ENCODE measurements at places on chromosomes 1 and 21.
A peak's percentile ranks its signal among the peaks of the same experiment; 100 is the strongest.

DNA sequence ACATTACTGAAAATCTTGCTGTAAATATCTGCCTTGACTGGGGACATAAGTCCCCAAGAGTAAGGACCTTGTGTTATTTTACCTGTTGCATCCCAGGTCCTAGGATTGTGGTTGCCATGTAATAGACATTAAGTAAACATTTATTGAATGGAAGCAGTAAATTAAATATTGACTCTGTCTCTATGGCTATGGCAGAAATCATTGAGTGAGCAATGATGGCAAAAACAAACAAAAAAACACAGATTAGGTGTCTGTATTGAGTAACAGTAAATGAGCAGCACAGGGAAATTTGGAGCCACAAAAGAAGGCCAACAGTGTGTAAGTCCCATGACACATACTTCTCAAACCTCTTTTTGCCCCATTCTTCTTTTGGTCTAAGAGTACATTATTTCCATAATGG lies 240.4 kb downstream of the NFIA start:
- no peak for DNase-seq

DNA sequence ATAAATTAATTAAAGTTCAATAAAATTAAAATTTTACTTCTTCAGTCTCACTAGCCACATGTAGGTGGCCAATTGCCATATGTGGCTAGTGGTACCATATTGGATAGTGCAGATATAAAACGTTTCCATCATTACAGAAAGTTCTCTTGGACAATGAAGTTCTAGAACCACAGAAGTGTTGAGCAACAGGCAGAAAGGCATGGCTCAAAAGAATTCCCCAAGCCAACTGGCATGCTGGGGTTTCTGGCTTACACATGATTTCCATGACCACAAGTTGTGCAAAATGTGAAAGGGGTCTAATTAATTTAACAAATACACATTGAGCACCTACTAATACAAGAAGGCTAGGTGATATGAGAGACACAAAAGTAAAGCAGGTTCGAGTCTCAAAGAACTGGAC lies 72.2 kb upstream of the CDC42BPA start:
- DNase-seq, result no peak

DNA sequence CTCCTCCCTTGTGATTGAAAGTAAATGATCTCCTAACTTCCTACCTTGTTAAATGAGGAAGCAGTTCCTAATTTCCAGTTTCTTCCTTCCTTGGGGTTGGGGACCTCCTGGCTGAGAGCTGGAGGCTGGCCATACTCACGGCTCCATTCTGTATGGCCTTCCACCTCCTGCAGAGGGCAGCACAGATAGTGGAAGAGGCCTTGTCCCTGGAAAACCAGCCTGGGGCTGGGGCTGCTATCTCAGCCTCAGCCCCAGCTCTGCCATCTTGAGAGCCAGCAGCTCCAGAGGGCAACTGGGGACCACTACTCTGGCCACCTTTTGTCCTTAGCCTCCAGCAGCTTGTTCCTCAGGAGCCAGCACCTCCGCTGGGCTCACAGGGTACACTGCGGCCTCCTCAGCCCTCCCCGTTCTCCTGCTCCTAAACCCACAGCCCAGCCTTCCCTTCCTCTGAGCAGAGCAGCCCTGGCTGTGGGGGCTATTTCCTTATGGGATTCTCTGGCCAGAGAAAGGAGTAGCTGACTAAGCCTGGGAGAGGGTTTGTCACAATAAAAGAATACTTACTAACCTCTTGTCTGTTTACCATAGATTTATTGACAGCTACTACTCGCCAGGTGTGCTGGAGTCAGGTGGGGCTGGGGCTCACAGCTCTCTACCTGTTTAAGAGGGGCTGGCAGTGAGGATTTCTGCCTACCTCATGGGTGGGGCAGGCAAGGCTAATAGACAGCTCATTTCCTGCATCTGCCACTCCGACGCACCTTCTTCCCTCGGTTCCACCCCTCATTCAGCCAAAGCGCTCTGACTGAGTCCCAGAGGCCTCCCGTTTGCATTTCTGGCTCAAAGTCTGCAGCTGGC lies 6.3 kb downstream of the TMEM234 start:
- DNase-seq, result peak; percentile 67

DNA sequence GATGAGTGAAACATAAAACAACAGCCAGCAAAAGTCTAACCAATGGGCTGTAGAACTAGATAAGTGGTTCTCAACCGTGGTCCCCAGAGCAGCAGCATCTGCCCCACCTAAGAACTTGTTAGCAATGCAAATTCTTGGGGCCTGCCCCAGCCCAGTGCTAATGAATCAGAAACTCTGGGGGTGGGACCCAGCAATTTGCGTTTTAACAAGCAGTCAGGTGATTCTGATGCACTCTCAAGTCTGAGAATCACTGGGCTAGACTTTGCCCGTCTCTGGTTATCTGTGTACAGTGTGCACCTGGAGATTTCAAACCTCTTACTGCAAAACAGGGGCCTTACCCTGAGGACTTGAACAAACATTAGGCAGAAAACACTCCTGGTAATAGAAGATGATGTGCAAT lies 66.5 kb downstream of the PLXNA2 start:
- no peak for DNase-seq

DNA sequence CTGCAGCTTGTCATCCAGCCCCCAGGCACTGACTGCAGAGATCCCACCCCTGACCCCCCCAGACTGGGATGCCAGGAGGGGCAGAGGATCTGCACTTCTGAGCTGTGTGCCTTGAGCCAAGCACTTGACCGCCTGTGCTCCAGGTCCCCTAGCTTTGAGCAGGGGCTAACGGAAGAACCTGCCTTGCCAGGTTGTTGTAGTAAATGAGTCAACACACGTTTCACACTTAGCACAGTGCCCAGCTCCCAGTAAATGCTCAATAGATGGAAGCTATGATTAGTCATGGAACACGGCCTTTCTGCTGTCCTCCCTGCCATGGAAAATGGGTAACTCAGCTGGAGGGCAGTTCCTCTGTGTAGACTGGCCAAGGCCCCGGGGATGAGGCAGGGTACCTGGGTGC lies 24.1 kb downstream of the IFFO2 start:
- DNase-seq, result no peak

- DNase-seq, result peak; percentile 70
These were observed 141.3 kb downstream of the SPATA46 start for GRCh38 chr1:162235241-162235800.

DNA sequence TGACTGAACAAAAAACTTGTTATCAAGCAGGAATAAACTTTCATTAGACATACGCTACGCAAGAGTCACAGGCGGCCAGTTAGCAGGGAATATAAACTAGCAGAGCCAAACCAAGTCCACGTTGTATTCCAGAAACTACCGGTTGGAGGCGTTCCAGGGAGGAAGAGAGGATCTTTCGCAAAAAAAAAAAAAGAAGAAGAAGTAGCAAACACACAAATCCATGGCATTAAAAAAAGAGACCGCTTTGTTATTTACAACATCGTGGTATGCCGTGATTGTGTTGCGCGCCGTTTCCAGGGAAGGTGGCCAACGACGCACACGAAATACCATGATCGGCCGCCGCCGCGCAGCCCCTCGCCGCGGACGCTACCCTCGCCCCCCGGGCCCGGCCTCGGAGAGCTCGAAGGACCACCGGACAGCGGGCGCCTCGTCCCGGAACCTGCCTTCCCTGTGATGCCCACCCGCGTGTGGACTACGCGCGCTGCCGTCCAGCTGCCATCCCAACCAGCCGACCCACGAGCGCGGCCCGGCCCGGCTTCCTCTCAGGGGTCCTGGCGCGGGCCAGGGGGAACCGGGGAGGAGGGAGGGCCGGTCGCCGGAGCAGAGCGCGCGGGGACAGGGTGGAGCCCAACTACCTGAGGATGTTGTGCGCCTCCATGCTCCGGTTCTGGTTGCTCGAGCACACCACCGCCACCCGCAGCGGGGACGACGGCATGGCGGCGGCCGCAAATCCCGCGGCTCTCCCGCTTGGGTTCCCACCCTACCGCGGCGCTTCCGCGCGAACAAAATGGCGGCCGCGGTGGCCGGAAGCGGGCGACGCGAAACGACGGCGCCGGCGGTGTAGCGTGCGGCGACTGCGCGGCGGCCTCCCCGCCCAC lies 581 bp downstream of the SSU72 start:
- peak; percentile 92 for DNase-seq

DNA sequence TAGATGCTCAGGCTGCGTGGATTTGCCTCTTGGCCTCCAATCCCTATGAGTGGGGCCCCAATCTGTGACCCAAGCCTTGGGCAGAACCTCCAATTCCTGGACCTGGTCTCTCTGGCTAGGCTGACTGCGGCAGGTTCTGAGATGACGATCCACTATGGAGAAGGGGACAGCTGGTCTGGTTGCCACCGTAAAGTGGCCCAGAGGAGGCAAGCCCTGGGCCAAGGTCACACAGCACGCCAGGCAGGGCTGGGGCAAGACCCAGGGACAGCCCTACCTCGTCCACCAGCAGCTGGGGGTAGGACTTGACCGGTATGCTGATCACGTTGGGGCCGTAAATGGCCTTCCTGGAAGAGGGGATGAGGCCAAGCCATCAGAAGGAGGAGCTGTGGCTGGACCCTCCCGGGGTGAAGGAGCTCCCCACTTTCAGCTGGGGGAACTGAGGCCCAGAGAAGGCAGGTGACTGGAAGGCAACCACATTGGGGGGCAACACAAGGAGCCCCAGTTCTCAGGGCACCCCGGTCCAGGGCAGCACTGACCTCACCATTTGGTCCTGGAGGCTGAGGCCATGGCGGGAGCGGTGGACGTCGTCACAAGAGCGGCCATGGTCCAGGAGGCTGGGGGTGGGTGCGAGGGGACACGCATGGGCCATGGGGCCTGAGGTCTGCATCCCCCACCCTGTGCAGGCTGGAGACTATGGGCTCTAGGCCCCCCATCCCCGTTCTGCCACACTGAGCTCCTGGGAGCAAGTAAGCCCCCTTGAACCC lies 9.8 kb downstream of the ATP13A2 start:
- no peak for DNase-seq

- no peak for DNase-seq
These were observed 148.2 kb upstream of the COL6A1 start for GRCh38 chr21:45833414-45833813.

- DNase-seq, result no peak
These were observed 6.5 kb downstream of the SYNC start for GRCh38 chr1:32696041-32696440.

- DNase-seq, result no peak
These were observed 32.0 kb upstream of the PSEN2 start for GRCh38 chr1:226838456-226838855.

GRCh38 chr1:30770150-30770549 lies 12.6 kb upstream of the LAPTM5 start:
- DNase-seq, result no peak

DNA sequence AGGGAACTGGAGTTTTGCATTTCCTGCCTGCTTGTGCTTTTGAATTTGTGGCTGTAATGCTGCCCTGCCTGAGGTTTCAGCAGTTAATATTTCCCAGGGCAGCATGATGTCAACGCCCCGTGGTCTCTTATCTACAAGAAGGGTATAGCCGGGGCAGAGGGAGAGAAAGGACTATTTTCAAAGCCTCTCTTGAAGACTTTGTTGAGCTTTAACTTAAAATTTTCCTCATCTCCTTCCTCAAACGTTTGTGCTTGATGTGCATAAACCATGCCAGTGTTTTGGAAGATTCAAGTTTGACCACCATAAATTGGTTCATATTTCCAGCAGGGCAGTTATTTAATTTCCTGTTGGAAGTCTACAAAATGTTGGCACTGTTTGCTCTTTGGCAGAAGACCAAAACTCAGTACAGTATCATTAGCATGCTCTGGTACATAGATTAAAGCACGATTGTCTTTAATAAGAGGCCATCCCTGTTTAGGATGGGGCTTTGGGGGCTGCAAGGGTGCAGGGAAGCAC lies 43.4 kb downstream of the ROR1 start:
- no peak for DNase-seq

- DNase-seq, result no peak
These were observed 1.7 kb downstream of the PTPRU start for GRCh38 chr1:29237852-29238619.

DNA sequence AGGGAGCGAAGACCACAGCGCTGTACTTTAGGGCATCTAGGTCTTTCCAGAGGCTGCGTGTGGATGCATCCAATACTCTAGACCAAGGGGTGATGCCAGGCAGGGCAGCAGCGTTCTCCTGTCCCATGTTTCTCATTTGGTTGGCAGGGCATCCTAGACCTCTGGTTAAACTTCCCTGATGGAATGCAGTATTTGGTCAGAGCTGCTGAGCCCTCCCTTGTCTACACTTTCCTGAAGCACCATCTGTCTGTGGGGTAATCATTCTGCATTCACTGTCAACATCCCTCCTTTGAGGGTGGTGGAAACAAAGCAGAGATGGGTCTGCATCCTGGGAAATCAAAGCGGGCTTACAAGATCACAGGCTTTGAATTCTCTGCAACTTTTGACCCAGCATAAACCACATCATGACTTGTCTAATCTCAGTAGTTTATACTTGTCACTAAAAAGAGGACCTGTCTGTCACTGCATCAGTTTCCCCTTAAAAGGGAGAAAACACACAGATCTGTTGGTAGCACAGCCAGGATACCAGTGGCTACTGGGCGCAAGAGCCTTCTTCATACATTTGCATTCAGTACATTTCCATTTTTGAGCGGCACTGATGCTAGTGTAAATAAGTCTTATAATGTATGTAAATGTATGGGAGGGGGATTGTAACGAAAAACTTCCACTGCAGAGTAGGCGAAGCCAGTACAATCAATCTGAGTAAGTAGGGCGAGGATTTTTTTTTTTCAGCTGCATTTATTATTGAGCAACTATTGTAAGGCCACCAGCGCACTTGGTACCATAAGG lies 106.3 kb downstream of the GALNT2 start:
- no peak for DNase-seq

GRCh38 chr1:204366759-204367158 lies 7.0 kb upstream of the PLEKHA6 start:
- DNase-seq, result peak; percentile 32

DNA sequence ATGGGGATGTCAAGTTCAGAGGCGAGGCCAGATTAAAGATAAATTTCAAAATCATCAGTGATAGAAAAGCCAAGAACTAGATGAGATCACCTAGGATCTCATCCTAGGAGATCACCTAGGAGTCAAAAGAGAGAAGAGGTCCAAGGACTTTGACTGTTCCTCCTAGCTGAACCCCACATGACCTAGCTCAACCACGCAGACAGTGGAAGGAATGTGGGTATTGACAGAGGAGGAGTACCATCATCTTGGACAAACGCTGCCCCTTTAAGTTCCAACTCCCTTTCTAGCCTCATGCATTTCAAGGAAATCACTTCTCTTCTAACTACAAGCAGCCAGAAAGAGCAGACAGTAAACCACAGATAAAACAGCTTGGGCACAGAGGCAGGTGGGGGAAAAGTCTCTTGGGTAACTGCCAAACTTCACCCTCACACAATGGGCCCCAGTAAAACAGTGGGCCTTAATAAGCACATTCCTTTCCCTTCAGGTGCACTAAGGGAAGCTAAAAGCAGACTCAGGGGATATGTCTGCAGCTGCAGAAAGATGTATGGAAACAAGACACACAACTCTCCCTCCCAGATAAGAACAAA lies 12.5 kb upstream of the FAM76A start:
- no peak for DNase-seq

DNA sequence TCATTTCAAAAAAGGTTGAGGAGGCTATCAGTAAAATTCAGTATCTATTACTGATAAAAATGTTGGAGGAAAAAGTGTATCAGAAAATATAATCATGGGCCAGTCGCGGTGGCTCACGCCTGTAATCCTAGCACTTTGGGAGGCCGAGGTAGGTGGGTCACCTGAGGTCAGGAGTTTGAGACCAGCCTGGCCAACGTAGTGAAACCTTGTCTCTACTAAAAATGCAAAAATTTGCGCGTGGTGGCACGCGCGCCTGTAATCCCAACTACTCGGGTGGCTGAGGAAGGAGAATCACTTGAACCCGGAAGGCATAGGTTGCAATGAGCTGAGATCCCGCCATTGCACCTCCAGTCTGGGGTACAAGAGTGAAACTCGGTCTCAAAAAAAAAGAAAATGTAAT lies 5.3 kb upstream of the ATP1A4 start:
- DNase-seq, result no peak

All from suppressor macrophage (primary cell).